ENCODE measurements at places on chromosomes 4 and X.

GRCh38 chr4:158670975-158671664 is 567 bp downstream of the C4orf46 start:
- DNase-seq: no peak

- no peak for DNase-seq
These were observed 999.9 kb downstream of the GLUD2 start for GRCh38 chrX:122047261-122047660.

- DNase-seq: no peak
These were observed at the start of gene RXFP1 for GRCh38 chr4:158521484-158522088. TSS of gene RXFP1 (plus strand) at chr4:158521882. CDS start at chr4:158521977, 95 bp downstream.

- DNase-seq: no peak
These were observed 410.2 kb upstream of the CT83 start for GRCh38 chrX:116872931-116873330.

GRCh38 chrX:42398967-42399631 is 378.9 kb downstream of the PPP1R2C start:
- no peak for DNase-seq

GRCh38 chr4:128427832-128428366 is 140.3 kb upstream of the PGRMC2 start:
- no peak for DNase-seq

DNA sequence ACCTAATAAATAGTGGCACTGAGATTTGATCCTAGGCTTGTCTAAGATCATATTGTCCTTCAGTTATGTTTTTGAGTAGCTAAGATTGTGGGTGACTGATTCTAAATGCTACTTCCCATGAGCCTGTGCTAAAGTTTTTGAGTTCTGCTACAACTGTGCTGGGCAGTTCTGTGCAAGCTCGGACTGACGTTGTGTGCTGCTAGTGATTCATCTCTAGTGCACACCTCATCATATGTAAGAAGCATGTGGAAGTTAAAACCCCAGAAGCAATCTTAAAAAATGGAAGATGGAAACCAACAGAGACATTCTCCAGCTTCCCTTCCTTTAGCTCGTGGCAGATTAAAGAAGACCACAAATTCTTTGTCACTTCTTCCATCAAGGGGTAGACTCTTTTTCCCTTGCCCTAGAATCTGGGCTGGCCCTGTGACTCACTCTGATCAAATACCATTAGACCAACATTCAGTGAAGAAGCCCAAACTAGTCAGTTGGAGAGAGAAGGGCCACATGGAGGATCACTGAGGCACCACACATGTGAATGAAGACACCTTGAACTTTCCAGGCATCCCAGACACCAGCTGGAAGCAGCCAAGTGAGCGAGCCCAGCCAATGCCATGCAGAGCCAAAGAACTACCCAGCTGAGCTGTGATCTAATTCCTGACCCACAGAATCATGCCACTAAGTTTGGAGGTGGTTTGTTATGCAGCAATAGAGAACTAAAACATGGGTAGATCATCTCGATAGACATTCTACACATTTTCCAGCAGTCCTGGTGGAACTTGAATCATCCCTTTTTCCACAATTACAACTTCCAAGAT is 16.8 kb downstream of the ARHGAP6 start:
- DNase-seq: no peak
